ENCODE measurements at places on chromosomes 13 and 19. TPM values are rescaled to one million over a fixed set of nuclear protein-coding genes. Genes with fewer than 3 reads are reported as not detected.

DNA sequence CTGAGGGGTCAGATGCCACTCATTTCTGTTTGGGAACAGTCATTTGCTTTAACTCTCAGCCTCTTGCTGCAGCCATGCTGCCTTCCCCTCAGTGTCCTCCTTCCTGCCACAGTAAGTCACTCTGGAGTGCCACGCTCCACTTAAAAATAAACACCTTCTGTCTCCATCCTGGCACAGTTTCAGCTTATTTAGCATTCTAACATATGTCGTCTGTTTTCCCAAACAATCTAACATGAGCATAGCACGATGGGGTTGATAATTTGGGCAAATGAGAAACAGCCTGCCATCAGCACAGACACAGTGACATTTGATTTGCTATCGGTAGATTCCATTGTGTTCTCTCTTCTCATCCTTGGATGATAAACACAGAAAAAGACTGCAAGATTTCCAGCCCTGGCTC is 768.6 kb downstream of the UQCRFS1 start:
- DNase-seq = no peak

- no peak for DNase-seq
These were observed 46.3 kb downstream of the UNC13A start for GRCh38 chr19:17641846-17642245.

DNA sequence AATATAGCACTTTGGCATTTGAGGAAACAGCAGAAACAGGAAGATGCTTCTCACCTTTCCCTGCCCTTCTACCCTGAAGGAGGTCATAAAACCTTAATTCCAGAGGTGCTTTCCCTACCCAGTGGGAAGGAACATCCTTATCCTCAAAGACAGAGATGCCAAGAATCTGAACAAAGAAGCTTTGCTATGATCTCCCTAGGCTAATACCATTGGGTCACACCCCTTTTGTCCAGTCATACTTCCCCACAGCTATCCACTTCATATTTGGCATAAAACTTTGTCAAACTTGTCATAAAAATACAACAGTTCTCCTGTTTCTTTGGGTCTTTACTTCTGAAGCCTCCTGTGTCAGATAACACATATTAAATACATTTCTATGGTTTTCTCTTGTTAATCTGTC is 21.7 kb upstream of the RXFP2 start:
- no peak for DNase-seq

DNA sequence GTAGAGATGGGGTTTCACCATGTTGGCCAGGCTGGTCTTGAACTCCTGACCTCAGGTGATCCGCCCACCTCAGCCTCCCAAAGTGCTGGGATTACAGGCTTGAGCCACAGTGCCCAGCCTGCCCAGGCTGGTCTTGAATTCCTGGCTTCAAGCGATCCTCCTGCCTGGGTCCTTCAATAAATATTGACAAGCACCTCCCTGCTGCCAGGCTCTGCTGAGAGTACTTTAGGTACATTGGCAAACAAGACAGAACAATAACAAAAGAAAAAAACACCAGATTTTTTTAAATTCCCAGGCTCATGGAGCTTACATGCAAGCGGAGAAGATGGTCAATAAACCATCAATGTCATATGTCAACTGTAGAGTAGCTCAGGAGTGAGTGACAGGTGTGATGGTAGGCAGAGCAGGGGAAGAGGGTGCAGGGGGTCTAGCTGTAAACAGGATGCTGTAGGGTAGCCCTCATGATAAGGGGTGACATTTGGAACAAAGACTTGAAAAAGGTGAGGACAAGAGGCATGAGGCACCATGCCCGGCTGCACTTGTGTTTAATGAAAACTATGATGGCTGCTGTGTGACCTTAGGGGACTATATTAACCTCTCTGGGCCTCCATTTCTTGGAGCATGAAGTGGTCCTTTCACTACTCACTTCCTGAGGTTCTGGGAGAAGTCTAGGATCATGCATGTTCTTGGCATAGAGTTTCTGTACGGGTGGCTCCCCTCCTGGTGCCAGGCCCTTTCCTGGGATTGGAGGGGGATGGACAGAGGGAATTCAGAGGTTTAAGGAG is 19.6 kb downstream of the SULT2B1 start:
- peak; percentile 58 for DNase-seq

GRCh38 chr13:75430436-75431209 is 51.3 kb downstream of the TBC1D4 start:
- DNase-seq = no peak

CLEC4G gene
- total RNA-seq = 3.7 TPM

ZNF723 gene
- total RNA-seq = not detected

Measured in breast epithelium (tissue), 4 donors.